Body of pancreas (tissue), 4 donors: ENCODE measurements at places on chromosomes 12 and 14. TPM values are rescaled to one million over a fixed set of nuclear protein-coding genes. Genes with fewer than 3 reads are reported as not detected.

VSIG10 gene
- total RNA-seq: 20.4 TPM

- H3K4me1 ChIP-seq: no peaks in the 10 kb centered on the region
- H3K27me3 ChIP-seq: no peaks in the 10 kb centered on the region
- no peak for DNase-seq
- H3K27ac ChIP-seq: no peak overlapping the region
- no peaks in the 10 kb centered on the region for H3K36me3 ChIP-seq
Observed at GRCh38 chr12:25372969-25373817, 122.5 kb upstream of the KRAS start.

NR2C1 gene
- total RNA-seq: 16.2 TPM

POTEM gene
- not detected for total RNA-seq

NUAK1 gene
- total RNA-seq: 5.3 TPM

DNA sequence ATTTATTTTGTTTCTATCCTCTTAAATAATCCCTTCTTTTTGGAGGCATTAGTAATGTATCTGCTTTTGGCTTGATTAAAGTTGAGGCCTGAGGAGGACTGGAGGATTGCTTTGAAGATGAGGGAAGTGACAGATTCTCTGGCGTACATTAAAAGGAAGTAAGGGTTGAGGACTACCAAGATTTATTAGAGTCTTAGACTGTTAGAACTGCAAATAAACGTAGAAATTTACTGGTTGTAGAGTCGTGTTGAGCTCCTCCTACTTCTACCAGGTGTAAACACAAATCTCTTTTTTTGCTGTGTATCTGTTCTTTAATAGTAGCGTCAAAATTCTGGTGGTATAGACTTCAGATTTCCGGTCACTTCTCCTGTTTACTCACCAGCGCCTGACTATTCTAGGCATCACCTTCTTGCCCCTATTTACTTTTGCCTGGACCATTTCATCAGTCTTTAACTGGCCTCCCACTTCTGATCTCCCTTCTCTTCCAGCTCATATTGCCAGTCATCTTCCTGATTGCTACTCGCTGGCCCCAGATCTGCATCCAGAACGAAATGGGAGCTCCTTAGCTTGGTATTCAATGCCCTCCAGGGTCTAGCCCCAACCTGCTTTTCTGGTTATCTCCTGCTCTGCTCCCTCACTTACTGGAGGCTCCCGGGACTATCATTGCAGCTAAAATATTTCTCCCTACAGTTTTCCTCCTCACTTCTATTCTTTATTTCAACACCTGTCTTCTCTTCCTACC, 8.4 kb upstream of the EID3 start:
- H3K4me3 ChIP-seq: no peak overlapping the region
- no peaks in the 10 kb centered on the region for H3K4me1 ChIP-seq
- no peaks in the 10 kb centered on the region for H3K36me3 ChIP-seq
- no peaks in the 10 kb centered on the region for H3K27me3 ChIP-seq
- no peak overlapping the region for H3K27ac ChIP-seq

DNA sequence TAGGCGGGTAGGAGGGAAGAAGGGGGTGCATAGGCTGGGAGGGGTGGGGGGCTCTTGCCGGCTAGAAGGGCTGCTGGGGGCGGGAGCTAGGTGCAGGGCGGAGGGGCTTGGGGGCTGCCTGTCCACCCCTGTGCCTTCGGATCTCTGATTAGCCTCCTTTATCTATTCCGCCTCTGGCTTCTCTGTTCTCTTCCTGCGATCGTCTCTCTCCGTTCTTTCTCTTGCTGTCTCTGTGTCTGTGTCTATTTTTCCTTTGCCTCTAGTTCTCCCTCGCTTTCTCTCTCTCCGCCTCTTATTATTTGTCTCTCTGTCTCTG, 166.7 kb upstream of the LHX5 start:
- no peaks in the 10 kb centered on the region for H3K36me3 ChIP-seq
- DNase-seq: no peak
- H3K4me3 ChIP-seq: no peak overlapping the region
- no peaks in the 10 kb centered on the region for H3K27me3 ChIP-seq
- H3K4me1 ChIP-seq: no peaks in the 10 kb centered on the region

IL26 gene
- total RNA-seq: not detected

DNA sequence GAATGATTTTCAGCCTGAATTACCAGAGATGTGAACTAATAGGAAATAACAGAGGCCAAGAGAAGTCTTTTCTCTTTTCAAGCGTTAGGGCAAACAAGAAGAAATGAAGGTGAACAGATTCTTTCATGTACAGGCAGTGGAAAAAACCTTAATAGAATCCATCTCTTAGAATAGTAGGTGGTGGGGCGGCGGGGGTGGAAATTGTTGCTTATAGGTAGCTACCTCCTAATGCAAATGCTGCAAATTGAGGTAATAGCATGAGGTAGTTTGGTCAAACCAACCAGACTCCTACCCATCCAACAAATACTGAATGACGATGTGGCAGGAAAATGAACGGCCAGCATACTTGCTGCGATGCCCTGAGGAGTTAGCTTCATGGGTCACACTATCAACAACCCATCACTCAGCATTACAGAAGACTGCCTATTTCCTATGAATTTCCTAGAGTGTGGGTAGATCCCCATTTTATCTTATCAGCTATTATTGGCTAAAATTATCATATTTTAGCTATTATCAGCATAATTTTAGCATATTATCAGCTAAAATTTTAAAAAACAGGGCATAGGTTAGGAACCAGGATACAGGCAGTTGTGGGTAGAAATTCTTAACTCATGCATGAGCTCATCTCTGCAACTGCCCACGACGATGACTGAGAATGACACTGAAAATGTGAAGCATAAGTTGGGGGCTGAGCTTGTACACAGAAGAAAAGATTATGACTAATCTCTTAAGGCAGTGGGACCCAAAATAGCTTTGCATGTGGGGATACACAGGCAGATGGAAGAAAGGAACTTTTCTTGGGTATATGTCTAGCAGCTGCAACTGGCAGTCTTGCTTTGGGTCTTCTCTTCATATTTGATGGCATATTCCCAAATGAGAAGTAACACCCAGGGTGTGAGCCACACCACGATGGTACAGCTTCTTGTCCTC, 68.7 kb downstream of the NIN start:
- H3K27ac ChIP-seq: peak overlapping the region; percentile 78
- H3K27me3 ChIP-seq: no peaks in the 10 kb centered on the region
- no peaks in the 10 kb centered on the region for H3K36me3 ChIP-seq

KRT6C gene
- not detected for total RNA-seq

DNA sequence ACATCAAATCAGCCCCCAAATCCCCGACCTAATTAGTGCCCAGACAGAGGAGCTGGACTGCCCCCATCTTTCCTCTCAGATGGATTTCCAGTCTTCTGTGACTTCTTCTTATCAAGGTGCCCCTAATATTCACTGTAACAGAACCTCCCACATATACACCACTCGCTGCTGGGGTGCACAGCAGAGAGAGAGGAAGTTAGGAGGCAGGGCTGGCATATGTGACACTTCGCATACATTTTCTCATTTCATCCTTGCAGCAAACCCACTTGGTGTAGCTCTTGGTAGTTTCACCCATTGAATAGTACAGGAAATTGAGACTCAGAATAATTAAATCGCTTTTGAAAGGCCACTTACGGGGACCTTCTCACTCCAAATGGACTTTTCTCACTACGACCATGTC, 56.5 kb upstream of the CCND2 start:
- no peak for DNase-seq
- no peaks in the 10 kb centered on the region for H3K27me3 ChIP-seq
- no peak overlapping the region for H3K4me3 ChIP-seq
- H3K27ac ChIP-seq: no peak overlapping the region
- H3K4me1 ChIP-seq: no peaks in the 10 kb centered on the region
- no peaks in the 10 kb centered on the region for H3K36me3 ChIP-seq

TESPA1 gene
- total RNA-seq: not detected

- H3K4me3 ChIP-seq: peak overlapping the region; percentile 94
- DNase-seq: no peak
- H3K27ac ChIP-seq: peak overlapping the region; percentile 36
- no peaks in the 10 kb centered on the region for H3K36me3 ChIP-seq
Observed at GRCh38 chr12:107760207-107760808, 629 bp downstream of the PRDM4 start.

DNA sequence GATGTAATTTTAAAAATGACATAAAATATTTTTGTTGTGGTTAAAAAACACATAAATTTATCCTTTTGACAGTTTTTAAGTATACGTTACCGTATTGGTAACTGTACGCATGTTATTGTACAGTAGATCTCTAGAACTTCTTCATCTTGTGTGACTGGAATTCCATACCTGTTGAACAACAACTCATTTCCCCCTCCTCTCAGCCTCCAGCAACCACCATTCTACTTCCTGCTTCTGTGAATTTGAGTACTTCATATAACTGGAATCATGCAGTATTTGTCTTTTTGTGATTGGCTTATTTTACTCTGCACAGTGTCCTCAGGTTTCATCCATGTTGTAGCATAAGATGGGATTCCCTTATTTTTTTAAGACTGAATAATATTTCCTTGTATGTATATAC, 113.6 kb upstream of the ATF1 start:
- no peak overlapping the region for H3K27ac ChIP-seq
- DNase-seq: no peak
- H3K27me3 ChIP-seq: no peaks in the 10 kb centered on the region
- H3K4me3 ChIP-seq: no peak overlapping the region
- no peaks in the 10 kb centered on the region for H3K36me3 ChIP-seq

DIO2 gene
- 1.8 TPM for total RNA-seq

DNA sequence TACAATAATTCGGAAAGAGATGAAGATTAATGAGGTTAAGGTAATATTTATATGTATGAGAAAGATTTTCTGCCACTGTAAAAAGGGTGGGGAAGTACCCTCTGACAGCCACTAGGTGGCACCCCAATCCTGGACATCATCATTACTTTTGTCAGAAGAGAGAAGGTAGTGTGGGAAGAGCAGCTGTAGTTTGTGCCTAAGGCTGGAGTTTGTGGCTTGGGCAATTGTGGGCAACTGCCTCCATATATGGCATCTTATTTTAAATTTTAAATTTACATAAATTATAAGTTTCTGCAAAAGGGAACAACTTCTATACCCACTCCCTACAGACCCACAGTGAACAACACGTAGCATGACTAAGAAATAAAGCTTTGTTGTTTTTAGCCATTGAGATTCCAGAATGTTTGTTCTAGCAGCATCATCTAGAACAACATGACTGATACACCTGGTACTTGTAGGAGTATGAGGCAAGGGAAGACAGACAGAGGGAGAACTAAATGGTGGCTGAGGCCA, 34.4 kb upstream of the SYCP3 start:
- no peaks in the 10 kb centered on the region for H3K27me3 ChIP-seq
- peak; percentile 66 for DNase-seq
- H3K4me3 ChIP-seq: no peak overlapping the region
- H3K4me1 ChIP-seq: no peaks in the 10 kb centered on the region
- H3K27ac ChIP-seq: no peak overlapping the region

- H3K27me3 ChIP-seq: no peaks in the 10 kb centered on the region
- H3K36me3 ChIP-seq: no peaks in the 10 kb centered on the region
- no peak overlapping the region for H3K27ac ChIP-seq
- no peak for DNase-seq
- no peak overlapping the region for H3K4me3 ChIP-seq
- no peaks in the 10 kb centered on the region for H3K4me1 ChIP-seq
Observed at GRCh38 chr12:71007781-71008404, 87.4 kb upstream of the PTPRR start.

DNA sequence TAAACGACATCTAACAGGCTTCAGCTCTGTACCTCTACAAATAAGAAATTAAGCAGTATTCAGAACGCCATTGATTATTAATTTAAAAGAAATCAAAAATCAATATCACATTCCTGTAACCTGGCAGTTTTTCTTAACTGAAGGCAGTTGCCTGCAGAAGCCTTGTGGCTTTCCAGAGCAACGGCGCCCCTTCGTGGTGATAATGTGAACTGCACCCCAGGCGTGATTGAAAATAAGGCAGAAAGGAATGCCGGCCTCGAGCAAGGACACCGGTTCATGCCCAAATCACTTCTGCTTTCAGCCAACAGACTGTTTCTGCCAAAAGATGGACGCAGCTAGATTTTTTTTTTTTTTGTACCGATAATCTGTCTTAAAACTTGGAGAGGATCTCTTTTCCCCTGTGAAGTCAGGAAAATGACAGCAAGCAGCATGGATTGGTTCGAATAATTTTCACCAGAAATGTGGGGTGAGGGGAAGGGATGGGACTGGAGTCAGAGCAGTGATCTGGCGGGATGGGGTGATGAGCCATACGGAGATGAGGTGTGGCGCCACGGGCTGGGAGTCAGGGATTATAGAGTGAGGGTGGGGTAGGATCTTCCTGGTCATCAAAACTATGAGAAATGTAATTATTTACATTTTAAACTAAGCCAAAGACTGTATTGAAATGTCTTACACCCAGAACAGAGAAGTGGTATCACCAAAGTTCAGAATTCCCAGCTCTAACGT, 473.0 kb downstream of the DPF3 start:
- H3K27ac ChIP-seq: no peak overlapping the region
- no peaks in the 10 kb centered on the region for H3K36me3 ChIP-seq
- DNase-seq: peak; percentile 66
- H3K27me3 ChIP-seq: no peaks in the 10 kb centered on the region
- no peaks in the 10 kb centered on the region for H3K4me1 ChIP-seq

ANKS1B gene
- 2.1 TPM for total RNA-seq

DNA sequence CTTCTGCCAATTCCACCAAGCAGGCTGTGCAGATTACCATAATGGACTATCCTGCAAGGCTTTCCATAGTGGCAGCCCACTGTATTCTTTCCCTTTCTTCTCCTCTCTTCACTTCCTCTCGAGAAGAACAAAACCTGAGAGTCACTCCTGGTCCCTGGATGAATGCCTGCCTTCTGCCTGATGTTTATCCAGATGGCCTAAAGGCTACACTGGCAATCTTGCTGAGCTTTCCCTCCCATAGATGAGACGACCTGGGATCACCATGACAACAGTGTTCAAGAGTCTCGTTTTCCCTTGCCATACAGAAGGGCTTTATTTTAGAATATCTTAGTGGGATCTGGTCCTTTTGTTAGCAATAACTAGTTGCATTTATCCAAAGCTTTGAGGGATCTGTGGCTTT, 142.3 kb downstream of the RTN1 start:
- H3K27ac ChIP-seq: no peak overlapping the region
- no peaks in the 10 kb centered on the region for H3K4me1 ChIP-seq
- no peaks in the 10 kb centered on the region for H3K27me3 ChIP-seq
- no peak overlapping the region for H3K4me3 ChIP-seq
- no peak for DNase-seq
- H3K36me3 ChIP-seq: no peaks in the 10 kb centered on the region

TAS2R50 gene
- 3.1 TPM for total RNA-seq

DNA sequence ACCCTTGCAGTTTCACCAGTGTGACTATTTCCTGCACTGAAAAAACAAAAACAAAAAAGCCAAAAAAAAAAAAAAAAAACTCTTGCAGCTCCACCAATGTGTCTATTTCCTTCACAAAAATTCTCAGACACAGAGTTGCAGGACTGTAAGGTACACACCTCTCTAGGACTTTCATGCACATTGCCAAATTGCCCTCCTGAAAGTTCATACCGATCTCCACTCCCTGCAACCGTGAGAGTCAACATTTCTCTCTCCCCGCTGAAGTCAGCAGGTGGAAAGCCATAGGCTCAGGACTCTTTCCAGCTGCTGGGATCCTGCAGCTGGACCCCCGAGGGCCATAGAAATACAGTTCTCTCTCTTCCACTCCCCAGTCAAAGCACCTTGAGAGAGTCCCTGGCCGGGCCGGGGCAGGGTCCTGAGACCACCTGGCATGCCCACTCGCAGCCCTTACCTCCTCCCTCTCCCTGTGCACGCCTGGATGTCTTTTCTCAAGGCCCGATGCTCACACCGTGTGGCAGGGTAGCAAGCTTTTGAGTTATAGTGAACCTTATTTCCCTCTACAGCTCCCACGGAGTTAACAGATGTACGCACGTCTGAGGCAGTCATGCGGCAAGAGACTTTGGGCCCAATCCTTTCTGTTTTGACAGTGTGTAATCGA, 23.6 kb downstream of the MMAB start:
- H3K27ac ChIP-seq: no peak overlapping the region
- H3K4me3 ChIP-seq: no peak overlapping the region
- DNase-seq: no peak
- no peaks in the 10 kb centered on the region for H3K36me3 ChIP-seq
- H3K4me1 ChIP-seq: peaks cover 10% of the 10 kb centered on the region
- peaks cover 4% of the 10 kb centered on the region for H3K27me3 ChIP-seq
